Activated naive CD4-positive, alpha-beta T cell treated with Interleukin-2 at 50 U/mL for 16 hours (primary cell): ENCODE measurements at places on chromosomes 5 and 9.

DNA sequence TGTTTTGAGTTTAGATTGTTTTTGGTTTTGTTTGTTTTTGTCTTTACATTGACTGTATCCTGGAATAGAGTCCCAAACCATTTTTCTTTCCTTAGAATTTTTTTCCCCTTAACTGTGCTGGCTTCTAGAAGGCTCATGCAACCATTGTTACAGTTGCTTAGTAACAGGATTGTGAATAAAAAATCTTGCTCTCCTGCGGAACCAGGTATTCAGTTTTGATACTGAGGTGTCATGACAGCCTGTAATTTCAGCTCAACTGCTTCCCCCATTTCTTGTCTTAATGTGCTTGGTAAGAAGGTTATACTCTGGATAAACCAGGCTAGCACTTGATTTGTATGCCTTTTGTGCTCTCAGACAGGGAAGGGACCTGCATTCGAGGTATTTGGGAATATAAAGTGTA is 42.1 kb downstream of the FOCAD start:
- no peak for DNase-seq

DNA sequence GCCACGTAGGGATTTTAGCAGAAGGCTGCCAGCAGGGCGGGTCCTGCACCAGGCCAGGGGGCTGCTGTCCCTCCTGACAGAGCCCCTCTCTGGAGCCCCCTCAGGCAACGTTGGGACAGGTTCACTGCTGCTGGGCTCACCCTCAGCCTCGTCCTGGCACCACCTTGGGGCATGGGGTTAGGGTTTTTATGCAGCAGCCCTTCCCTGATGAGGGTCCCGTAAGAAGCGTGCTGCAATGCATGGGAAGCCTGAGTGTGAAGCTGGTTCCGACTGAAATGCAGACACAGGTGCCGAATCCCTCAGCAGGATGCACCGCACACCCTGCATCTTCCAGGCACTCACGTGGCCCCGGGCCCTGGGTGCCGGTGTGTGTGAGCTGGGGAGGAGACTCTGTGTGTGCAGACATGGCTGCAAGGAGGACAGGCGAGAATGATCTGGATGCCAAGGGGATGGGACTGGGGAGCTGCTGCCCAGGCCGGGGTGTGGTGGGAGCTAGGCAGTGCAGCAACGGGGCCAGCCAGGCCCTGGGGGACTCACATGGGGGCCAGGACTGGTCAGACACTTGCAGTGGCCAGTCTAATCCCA is 27.1 kb downstream of the ZDHHC11B start:
- DNase-seq = no peak

DNA sequence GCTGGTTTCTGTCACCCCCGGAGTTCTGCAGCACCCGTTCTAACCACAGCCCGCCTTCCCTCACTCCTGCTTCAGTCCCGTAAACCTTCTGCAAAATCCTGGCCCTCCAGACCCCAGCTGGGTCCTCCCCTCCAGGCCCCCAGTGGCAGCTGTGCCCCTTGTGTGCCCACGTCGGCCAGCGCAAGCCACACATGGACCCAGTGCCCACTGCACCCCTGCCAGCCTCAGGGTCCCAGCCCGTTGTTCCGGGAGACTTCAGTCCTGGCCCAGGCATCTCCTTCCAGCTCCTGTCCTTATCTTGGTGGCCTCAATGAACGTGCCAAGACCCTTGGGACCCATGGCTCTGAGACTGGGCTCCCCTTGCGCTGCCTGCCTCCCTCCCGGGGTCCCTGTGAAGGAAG is 43.2 kb downstream of the EXD3 start:
- no peak for DNase-seq

- DNase-seq = no peak
Observed at GRCh38 chr5:123558762-123559433, 46.9 kb downstream of the CSNK1G3 start.

- DNase-seq = no peak
Observed at GRCh38 chr5:101271416-101271815, 368.3 kb upstream of the ST8SIA4 start.

DNA sequence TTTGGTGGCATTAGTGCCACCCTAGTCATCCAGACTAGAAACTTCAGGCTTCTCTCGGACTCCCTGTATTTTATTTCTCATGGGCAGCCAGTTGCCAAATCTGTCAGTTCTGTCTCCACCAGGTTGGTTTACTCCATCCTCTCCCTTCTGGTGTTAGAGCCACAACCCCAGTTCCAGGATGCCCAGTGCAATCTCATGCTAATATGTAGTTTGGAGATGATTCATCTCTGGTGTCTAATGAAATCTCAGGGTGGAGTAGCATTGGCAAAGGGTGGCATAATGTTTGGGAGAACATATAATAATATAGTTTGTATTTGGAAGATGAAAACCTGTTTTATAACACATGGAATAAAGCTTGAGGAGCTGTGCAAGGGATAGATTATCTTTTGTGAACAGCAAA is 30.2 kb downstream of the SLC46A2 start:
- DNase-seq = no peak

- DNase-seq = no peak
Observed at GRCh38 chr5:174397206-174397605, 327.2 kb upstream of the MSX2 start.

- DNase-seq = no peak
Observed at GRCh38 chr5:171480239-171480638, 60.8 kb downstream of the FGF18 start.

- DNase-seq = no peak
Observed at GRCh38 chr9:121684381-121685145, 33.1 kb downstream of the DAB2IP start.

DNA sequence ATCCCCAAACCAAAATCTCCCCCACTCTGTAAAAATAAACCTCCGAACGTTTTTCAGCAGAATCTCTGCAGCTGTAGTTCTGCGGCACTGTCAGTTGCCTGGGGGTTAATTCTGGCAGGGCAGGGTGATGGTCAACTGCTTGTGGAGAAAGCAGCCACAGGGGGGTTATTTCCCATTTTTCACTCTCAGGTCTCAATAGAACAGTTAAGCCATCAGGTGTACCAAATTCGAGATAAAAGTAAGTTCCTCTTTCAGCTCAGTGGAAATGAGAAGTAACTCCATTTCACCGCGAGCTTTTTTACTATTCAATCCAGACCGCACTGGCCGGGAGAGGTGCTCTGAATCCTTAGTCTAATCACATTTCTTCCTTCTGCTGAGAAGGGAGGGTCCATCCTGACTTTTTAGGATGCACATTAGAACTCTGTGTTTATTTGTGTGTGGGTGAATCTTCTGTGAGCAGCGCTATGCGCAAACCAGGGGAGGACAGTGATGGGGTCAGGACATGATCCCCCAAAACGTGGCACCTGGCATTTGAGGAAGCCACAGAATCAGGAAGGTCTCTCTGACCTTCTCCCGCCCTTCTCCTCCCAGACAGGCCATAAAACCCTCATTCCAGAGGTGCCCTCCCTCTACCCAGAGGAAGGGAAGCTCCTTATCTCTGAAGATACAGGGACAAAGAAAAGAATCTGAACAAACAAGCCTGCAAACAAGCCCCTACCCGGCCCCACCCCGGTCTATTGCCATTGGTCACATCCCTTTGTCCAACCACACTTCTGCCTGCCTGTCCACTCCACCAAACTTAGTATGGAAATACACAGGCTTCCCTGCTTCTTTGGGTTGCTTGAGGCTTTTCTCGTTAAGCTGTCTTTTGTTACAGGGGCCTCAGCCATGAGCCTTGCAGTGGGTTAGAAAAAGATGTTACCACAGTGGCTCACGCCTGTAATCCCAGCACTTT is 229.0 kb downstream of the ROR2 start:
- DNase-seq = no peak

DNA sequence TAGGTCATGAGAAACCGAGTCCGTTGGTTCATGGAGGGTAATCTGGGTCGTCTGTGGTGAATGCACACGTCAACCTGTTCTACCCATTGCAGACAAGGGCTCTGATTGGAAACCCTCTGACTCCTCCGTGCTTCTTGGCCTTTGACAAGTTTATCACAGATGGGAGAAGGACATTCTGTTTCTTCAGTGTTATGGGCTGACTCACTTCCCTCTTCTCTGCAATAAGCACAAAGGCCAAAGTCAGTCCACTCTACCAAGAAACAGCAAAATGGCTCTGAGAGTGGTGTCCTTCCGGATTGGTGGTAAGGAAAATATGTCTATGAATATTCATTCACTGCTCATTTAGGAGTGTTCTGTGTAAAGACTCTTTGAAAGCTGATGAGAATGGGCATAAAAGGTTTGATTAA is 89.3 kb downstream of the FEM1C start:
- no peak for DNase-seq

DNA sequence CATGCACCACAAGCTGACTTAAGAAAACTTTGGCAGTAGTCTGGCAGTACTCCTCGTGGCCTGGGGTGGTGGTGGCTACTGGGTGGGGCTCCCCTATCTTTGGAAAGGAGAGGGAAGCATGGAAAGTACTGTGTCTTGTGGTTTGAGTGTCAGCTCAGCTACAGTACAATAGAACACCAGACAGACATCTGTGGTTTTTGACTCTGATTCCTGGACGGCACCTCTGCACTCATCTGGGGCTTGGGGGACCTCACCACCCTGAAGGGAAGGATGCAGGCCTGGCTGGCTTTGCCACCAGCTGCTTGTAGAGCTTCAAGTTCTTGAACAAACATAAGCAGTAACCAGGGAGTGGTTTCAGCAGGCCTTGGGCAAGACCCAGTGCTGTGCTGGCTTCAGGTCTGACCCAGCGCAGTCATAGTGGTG is 40.6 kb downstream of the TNFSF8 start:
- DNase-seq = peak; percentile 24

- DNase-seq = no peak
Observed at GRCh38 chr5:163330723-163331668, 106.4 kb upstream of the CCNG1 start.
